ENCODE measurements at places on chromosomes 7 and 10.

DNA sequence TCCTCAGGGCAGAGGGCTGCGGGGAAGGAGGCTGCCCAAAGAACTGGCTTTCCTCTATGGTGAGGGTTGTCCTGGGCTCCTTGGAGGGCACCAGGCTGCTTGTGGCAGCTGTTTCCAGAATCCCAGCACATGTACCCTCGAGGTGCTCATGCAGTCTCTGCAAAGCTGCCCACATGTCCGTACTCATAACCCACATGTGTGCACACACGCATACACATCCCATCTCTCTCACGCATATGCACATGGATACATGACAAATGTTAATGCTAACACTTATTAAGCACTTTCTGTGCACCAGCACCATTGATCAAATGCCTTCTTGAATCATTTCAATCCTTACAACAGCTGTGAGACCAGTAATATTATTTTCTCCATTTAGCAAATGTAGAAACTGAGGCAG is 36.3 kb upstream of the COMTD1 start:
- no peak for DNase-seq

DNA sequence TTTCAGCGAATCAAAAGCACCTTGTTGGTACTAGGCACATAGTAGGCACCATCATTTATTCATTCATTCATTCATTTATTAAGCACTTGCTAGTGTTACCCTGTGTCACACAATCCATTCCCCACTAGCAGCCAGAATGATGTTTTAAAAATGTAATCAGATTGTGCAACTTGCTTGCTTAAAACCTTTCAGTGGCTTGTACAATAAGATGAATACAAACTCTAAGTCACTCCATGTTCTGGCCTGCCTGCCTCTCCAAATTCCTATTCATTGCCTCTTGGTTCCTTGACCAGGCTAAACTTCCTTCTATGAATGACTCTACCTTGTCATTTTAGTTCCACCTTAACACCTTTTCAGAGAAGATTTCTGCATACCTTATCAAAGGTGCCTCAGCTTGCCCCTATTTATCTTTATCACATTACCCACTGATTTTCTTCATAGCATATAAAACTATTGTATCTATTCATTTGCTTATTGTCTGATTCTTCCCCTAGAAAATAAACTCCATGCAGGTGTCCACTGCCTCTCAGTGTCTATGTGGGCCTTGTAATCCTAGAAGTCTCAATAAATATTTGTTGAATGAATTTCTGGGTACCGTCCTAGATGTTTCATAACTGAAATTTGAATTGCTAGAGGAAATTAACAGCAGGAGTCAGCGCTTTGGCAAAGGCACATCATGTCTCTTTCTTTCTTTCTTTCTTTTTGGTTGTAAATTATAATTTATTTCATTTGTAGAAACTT is 169.5 kb downstream of the TMEM26 start:
- DNase-seq, result no peak

- no peak for DNase-seq
Measured at GRCh38 chr7:144407266-144407931, 3.9 kb upstream of the NOBOX start.

DNA sequence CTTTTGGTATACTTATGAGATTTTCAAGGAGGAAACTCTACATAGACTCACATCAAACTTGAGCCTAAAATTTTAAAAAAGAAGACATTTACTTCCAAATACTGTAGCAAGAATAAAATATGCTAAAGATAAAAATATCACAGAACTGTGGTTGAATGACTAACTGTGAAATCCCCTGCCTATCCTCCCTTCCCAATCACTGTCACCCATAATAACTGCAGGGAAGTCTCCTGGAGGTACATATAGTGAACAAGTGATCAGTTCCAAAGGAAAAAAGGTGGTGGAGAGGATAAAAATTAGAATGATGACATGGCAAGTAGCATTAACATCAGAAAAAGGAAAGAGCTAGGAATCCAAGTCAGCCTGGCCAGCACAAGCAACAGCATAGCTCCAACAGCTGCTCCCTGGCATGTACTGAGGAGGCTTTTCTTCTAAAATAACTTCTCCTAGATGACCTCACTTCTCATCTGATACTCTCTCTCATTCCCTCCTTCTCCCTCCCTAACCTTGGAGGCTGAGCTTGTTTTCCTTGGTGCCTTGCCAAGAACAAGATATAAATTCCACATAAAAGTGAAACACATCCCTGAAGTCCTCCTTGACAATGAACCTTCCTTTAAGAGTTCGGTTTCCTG is 124.0 kb downstream of the IQUB start:
- DNase-seq, result no peak

DNA sequence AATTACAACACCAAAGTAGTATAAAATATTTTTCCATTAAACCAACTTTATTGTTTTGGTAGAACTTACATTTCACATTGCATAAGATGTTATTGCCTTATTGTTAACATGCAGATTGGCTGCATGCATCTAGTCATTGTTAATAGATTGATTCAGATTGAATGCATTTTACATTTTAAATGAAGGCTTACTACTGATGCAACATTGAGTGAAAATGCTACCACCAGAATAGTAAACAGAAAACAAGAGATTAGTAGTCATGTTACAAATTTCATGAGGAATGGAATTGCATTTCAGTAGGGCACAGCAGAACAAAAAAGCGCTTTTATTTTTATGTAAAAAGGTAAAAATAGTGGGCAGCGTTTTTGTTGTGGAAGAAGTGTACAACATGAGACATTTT is 298.3 kb downstream of the ARL4A start:
- DNase-seq, result no peak

DNA sequence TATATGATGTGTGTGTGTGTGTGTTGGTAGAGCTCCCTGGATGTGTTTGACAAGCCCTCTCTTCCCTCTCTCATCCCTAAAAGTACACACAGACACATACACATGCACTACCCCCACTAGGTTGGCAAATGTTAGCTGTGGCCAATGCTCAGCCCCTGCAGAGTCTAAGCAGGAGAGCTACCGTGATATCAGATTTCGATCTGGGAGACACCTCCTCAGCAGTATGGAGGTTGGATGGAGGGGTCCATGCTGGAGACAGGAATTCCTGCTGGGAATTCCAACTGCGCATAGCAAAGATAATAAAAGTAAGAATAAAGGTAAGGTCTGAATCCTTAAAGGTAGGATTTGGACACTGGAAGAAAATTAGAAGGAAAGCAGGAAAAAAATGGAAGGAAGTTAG is 85.7 kb downstream of the C10orf90 start:
- no peak for DNase-seq

DNA sequence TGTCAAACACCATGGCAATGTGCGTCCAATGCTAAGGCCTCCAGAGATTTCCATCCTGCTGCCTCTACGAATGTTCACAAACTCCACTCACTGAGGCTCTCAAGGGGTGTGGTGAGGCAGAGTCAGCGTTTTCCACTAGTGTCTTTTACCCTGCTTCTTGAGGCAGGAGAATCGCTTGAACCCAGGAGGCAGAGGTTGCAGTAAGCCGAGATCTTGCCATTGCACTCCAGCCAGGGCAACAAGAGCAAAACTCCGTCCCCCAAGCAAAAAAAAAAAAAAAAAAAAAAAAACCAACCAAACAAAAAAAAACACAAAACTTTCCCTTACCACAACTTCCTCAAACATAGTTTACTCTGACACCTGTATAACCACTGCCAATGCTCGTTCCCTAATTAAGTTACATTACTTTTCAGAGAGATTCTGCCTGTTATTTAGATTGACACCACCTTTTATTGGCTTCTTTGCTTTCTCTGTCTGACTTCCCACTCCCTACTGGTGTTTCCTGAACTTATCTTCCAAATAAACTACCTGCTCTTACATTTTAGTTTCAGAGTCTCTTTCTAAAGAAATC is 102.1 kb upstream of the ZNF746 start:
- DNase-seq, result no peak

DNA sequence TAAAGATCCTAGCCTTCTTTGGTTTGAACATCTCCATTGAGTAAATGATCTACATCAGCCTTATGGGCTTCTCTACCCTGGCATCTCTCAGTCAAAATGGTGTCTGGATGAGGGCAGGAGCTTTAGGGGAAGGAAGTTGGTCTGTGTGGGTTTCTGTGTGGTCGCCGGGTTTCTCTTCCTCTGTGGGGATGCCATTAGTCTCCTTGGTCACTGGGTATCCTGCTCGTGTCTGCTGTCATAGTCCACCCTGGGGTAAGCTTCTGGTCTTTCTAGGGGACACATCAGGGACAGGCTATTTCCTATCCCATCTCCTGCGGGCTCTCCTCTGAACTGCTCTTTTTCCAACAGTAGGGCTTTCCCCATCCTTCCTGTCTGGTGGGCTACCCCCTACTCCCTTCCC is 150.3 kb upstream of the NPY start:
- DNase-seq, result no peak

DNA sequence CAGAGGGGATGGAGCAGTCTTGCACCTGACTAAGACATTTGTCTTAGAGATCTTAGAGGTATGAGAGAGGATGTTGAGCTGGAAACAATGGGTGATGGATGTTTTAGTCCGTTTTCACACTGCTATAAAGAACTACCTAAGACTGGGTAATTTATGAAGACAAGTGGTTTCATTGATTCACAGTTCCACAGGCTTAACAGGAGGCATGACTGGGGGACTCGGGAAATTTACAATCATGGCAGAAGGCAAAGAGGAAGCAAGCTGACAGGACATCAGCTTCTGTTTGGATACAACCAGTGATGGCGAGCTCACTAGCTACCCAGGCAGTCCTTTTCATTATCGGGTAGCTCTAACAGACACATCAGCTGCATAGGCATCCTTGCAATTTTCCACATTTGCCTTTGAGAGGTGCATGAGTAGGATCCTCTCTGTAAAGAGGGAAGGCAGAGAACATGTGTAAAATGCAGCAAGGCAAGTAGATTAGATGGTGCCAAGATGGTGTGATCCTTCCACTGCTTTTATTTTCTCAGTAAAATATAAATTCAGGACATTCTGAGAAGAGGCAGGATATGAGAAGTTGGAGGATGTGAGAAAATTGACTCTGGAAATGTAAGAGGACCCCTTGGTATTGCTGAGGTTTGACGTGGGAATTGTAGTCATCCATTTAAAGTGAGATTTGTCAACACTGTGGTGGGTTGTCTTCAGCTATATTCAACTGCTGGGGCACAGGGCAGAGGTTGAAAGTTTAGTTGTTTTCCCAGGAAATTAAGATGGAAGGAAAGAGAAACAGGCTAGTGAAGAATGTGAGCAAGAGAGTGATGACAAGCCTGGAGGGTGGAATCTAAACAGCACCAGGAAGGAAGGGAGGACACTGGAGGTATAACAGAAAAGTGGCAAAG is 1140.0 kb upstream of the AUTS2 start:
- DNase-seq, result no peak

- no peak for DNase-seq
Measured at GRCh38 chr10:101414034-101414433, 60.1 kb downstream of the BTRC start.
